ENCODE measurements at places on chromosomes 5 and 9.
A peak's percentile ranks its signal among the peaks of the same experiment; 100 is the strongest.

DNA sequence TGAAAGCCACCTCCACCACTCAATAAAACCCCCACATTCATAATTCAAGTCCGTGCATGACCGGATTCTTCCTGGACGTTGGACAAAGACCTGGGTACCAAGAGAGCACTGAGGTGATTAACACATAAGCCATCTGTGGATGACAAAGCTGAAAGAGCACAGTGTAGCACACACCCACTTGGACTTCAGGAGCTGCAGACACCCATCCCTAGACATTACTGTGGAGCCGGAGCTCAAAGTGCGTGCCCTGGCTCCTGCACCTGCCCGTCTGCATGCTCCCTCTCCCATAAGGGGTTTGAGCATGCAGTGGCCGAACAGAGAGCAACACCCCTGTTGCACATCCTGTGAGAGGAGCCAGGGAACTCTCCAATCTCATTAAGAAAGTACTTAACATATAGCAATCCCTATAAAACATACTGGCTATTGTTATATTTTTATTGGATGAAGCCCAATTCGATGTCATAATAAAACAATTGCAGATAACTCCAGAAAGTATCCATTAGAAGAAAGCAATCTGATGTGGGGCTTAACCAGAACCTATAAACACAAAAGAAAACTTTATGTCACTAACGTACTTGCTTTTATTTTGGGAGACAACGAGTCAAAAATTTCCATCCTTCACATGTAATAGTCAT lies 1174.2 kb upstream of the C9orf72 start:
- DNase-seq, result no peak

GRCh38 chr9:135281791-135282737 lies 194.6 kb downstream of the OLFM1 start:
- DNase-seq, result peak; percentile 87

DNA sequence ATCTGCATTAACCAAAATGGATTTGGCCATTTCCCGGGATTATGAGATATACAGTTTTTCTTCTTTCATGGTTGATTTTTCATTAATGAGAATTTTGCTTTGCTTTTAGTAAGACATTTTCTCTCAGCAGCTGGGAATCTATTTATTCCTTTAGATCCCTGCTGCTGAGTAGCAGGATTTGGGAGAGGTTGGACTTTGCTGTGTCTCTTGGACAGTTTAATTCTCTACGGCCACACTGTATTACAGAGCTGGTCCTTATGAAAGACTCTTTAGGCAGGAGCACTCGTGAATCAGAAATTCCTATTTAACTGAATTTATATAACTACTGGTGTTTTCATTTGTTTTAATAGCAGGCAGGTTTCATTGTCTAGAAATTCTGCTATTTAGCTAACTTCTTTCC lies 1.6 kb downstream of the UNC13B start:
- DNase-seq, result no peak

GRCh38 chr5:37721447-37721871 lies 118.4 kb downstream of the GDNF start:
- no peak for DNase-seq

- DNase-seq, result peak; percentile 91
These were observed 24.3 kb downstream of the NOTCH1 start for GRCh38 chr9:136521537-136521936.

DNA sequence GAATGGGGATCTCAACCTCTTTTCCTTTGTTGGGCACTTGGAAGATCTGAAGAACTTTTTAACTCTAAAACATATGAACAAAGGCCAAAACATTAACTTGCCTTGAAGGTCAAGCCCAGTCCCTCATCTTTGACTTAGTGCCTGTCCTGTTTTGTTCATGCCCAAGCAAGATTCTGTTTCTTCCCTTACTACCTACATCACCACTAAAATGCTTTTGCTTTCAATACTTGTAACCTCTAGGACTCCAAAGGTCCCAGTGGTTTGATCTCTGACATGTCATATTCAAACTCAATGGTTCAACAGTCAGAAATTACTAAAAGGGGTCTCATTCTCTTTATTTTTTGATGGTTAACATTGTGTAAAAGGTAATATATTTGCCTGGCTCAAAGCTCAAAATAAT lies 24.0 kb downstream of the GLRX start:
- no peak for DNase-seq

- no peak for DNase-seq
These were observed 154.7 kb downstream of the ATP10B start for GRCh38 chr5:160697281-160697680.

DNA sequence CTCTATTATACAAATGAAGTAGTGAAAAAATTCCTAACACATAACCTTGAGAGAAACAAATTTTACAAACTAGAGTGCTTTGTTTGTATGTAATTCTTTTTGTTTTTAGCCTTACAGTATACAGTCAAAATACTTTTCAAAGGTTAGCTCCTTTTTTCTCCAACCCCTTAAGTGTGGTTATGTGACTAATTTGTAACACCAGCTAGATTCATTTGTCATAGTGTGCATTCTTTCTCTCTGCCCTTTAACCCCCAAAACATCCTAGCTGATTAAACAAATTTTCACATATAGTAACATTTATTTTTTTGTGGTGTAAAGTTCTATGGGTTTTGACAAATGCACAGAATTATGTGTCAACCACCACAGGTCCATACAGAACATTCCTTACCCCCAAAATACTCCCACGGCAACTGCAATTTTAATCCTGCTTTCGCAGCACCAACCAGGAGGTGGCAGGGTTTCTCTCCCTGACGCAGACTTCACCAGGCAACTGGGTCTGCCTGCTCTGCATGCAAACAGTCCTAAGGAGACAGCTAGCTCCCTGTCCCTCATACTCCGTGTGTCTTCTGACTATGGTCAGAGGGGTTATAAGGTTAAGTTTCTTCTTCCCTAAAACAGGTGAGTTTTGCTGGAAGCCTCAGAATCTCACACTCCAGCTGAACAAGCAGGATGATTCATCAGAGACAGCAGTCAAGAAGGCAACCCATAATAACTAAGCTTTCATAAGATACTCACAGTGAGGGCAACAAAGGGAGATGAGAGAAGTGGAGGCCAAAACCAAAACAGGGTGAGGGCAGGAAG lies 44.5 kb upstream of the NR5A1 start:
- peak; percentile 67 for DNase-seq

DNA sequence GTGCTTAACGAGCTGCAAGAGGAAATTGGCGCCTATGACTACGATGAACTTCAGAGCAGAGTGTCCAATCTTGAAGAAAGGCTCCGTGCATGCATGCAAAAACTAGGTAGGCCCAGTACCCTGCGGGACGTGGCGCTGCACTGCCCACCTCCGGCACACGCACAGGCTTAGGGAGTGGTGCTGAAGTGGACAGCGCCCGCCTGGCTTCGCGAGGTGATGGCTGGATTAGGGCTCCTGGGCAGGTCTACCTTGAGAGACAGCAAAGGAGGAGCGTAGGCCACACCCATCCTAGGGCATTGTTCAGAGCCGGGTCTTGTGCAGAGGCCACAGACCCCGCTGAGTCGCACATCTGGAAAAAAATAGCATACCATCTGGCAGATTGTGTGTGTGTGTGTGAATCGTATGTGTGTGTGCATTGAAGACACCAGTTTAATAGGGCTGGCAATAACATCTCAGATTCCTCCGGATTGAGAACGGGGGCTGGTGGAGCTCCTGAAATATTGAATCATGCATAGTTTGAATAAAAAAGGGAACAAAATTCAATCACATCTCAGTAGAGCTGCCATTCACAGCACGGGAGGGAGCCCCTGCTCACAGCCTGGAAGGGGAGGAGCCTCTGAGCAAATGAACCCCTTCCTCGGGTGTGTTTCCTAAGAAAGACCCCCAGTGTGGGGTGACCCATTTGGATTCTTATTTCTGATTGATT lies 11.1 kb downstream of the OLFM1 start:
- no peak for DNase-seq

- peak; percentile 79 for DNase-seq
These were observed 21.3 kb upstream of the ZNF782 start for GRCh38 chr9:96875461-96876142.

DNA sequence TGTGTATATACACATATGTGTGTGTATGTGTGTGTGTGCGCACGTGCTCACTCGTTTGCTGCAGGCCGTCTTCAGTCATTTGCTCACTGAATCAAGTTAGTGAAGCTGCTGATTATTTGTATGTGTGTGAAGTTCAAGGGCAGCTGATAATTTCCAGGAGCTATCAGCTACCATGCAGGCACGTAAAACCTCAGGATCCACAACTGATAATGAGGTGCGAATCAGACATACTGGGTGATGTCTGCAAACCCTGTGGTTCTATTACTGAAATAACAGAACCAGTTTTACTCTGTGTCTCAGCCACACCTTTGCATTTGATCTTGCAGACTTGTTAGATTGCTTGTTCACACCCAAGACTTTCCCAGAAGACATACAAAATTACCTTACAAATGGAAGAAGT lies 257.6 kb downstream of the TAF11L14 start:
- no peak for DNase-seq

DNA sequence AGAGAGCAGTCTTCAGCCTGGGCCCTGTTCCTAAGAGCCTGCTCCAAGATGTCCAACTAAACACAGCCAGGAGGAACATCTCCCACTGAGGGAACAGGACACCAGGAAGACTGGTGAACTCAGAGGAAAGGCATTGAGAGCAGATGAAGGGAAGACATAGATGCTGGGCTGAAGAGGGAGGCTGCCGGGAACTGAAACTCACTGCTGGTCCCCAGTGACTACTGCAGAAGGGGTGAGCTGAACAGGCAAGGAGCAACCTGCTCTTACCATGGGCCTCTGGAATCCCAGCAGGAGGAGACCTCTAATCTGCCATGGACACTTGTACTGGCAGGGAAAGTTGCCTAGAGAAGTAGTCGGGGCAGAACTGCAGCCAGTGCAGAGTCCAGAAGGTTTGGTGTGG lies 95.7 kb downstream of the TRPM3 start:
- no peak for DNase-seq

DNA sequence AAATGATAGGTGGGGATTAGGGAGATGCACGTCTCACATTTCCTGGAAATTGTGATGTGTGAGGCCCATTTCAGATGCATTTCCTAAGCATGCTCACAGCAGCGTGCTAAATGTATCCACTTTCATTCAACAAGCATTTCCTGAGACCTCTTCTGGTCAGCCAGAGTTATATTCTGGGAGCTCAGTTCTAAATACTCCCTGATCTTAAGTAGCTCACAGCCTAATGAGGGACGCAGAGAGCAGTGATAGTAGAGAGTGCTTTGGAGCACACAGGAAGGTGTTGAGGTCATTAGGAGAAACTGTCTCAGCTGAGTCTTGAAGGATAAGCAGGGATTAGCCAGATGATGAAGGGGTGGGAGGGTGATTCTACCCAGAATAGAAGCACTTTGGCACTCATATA lies 46.2 kb upstream of the FSD1L start:
- DNase-seq, result no peak

- DNase-seq, result no peak
These were observed 814.2 kb upstream of the GRAMD2B start for GRCh38 chr5:125609011-125609410.

GRCh38 chr9:99385814-99386279 lies 163.8 kb downstream of the SEC61B start:
- DNase-seq, result no peak

DNA sequence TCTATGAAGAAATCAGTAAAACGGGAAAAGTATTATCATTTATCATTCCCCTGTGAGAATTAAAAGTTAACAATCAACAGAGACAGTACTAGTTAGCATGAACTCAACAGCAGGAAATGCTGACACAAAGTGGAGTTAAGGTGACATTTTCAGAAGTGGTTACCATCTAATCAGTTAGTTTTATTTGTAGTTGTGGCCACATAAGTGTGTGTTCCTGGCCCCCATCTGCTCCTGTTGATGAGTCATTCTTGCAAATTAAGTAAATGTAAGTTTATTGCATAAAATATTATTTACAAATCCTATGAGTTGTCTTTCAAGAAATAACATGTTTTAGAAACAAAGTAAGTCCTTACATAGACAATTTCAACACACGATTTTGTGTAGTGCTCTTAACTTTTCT lies 8.9 kb upstream of the BNC2 start:
- no peak for DNase-seq

DNA sequence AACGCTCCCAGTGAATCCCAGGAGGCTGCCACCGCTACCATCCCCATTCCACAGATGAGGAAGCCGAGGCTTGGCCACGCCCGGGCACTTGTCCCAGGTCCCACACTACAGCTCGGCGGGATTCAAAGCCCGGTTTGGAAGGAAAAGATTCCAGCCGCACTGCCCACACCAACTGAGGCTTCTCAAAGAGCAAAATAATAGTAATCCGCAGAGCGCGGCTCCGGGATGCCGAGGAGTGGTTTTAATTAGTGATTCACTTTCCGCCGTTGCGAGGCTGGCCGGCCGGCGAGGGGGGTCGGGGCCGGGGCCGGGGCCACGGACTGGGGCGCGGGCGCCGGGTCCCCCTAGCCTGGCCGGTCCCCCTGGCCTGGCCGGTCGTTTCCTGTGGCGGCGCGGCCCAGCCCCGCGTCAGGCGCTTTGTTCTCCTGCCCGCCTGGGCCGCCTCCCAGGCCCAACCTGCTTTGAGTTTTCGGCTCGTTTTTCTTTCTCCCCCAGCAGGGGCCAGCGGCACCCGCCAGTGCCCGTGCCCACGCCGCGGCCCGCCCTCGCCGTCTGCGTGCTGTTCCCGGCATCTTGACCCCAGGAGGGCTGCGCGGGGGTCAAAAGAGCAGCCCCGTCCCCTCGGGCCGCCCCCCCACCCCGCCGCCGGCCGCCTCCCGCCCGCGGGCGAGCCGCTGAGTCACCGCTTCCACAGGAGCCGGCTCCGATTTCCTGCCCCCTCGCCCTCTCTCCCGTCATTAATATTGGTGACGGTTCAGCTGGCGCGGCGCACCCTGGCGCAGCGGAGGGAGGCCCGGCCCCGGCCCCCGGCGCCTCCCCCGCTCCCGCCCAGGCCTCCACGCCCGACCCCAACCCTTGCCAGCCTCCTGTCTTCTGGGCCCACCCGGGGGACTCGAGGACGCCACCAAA lies 31.2 kb downstream of the FGF18 start:
- DNase-seq, result no peak

GRCh38 chr5:126818736-126819135 lies 41.8 kb downstream of the LMNB1 start:
- DNase-seq, result no peak

- no peak for DNase-seq
These were observed 314.2 kb downstream of the CDK5RAP2 start for GRCh38 chr9:120265791-120266190.

DNA sequence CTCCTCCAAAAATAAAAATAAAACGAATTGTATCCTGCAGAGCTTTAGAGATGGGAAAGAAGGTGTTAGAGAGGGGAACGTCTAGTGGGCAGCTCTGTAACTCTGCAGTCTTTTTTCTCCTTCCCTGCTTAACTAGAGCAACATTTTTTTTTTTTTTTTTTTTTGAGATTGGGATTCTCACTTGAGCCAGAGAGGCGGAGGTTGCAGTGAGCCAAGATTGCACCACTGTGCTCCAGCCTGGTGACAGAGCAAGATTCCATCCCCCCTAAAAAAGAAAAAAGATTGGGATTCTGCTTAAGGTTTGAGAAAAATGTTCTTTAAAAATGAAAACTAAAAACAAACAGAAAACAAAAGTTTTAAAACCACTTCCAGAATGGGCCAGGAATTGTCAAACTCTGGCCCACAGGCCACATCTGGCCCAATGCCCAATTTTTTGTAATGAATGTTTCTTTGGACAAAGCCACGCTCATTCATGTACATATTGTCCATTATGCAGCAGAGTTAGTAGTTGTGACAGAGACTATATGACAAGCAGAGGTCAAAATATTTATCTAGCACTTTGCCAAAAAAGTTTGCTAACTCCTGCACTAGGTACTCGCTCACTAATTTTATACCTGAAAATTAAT lies 98.5 kb downstream of the ZCCHC7 start:
- no peak for DNase-seq
